ENCODE measurements at places on chromosomes 5 and 9. TPM values are rescaled to one million over a fixed set of nuclear protein-coding genes. Genes with fewer than 3 reads are reported as not detected.

GRCh38 chr9:80144406-80144805 is 572.6 kb downstream of the TLE4 start:
- no peak overlapping the region for H3K27ac ChIP-seq
- H3K4me1 ChIP-seq: no peaks in the 10 kb centered on the region
- no peak overlapping the region for H3K4me3 ChIP-seq
- H3K27me3 ChIP-seq: no peaks in the 10 kb centered on the region
- no peaks in the 10 kb centered on the region for H3K36me3 ChIP-seq

GFI1B gene
- polyA plus RNA-seq: 1.4 TPM

- no peaks in the 10 kb centered on the region for H3K27me3 ChIP-seq
- H3K4me1 ChIP-seq: no peaks in the 10 kb centered on the region
- no peak for DNase-seq
- no peaks in the 10 kb centered on the region for H3K36me3 ChIP-seq
These were observed 66.8 kb downstream of the MAMDC2 start for GRCh38 chr9:70110194-70111041.

IL4 gene
- polyA plus RNA-seq: 0.32 TPM

SLC46A2 gene
- polyA plus RNA-seq: 1.0 TPM

DNA sequence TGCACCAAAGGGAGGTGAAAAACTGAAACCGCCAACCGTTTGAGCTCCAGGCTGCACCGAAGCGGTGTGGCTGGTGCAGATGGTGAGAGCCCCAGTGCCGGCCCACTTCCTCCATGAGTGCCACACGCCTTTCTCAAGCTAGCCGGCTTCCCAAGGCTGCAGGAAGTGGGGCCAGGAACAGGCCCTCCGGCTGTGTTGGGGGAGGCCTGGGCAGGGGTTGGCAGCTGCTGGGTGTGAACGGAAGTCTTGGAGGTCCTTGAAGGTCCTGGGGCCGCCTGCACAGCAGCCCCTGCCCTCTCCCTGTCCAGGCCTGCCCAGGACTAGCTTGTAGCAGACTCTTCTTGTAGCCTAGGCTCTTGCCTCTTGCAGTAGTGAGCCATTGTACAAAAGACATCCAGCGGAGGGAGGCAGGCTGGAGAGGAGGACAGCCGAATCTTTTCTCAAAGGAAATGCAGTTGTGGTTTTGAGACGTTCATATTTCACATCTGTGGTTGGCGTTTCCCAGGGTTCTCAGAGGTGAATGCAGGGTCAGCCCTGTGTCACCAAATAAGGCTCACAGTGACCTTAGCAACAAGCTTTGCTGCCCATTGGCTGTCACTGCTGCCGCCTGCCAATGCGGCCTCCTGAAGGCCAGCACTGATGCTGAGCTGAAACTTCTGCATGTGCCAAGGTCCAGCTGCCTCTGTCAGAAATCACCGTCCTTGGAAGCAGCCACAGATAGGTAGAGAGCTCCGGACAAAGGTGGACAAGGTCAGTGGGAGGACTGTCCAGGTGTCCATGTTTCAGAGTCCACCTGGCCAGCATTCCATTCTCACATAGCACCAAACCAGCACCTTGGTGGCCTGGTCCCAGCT is 23.9 kb downstream of the IRF1 start:
- H3K4me1 ChIP-seq: peaks cover 24% of the 10 kb centered on the region
- peak overlapping the region; percentile 18 for H3K4me3 ChIP-seq
- no peaks in the 10 kb centered on the region for H3K27me3 ChIP-seq
- no peaks in the 10 kb centered on the region for H3K36me3 ChIP-seq
- peak overlapping the region; percentile 95 for H3K27ac ChIP-seq

FAM169A gene
- polyA plus RNA-seq: 5.9 TPM

GRCh38 chr9:93967020-93967803 is 12.1 kb upstream of the BARX1 start:
- peaks cover 61% of the 10 kb centered on the region for H3K27me3 ChIP-seq
- no peak overlapping the region for H3K27ac ChIP-seq
- DNase-seq: no peak
- no peaks in the 10 kb centered on the region for H3K36me3 ChIP-seq
- no peak overlapping the region for H3K4me3 ChIP-seq

DNA sequence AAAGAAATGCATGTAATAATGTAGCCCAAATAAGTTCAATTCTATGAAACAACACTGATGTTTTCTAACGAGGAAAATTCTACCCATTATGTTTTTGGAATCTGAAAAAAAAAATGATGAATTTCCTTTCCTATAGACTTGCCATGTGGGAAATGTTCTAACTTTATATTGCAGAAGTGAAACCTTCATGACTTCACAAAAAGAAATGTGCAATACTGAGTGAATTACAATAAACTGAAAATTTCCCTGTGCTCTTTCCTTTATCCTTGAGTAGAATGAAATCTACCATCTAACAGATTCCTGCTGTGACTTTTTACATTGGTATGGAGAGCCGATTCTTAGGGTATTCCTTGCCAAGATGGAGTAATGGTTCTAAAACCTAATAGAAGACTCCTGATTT is 1622.5 kb downstream of the MAT2B start:
- H3K36me3 ChIP-seq: no peaks in the 10 kb centered on the region
- no peak overlapping the region for H3K27ac ChIP-seq
- H3K27me3 ChIP-seq: no peaks in the 10 kb centered on the region
- DNase-seq: no peak
- H3K4me3 ChIP-seq: no peak overlapping the region

- peaks cover 100% of the 10 kb centered on the region for H3K27me3 ChIP-seq
- no peaks in the 10 kb centered on the region for H3K4me1 ChIP-seq
- no peaks in the 10 kb centered on the region for H3K36me3 ChIP-seq
- H3K27ac ChIP-seq: peak overlapping the region; percentile 1
These were observed 1.3 kb upstream of the TRIM36 start for GRCh38 chr5:115170929-115171510.

GRCh38 chr5:131218392-131218791 is 45.5 kb upstream of the CDC42SE2 start:
- H3K4me1 ChIP-seq: no peaks in the 10 kb centered on the region
- H3K4me3 ChIP-seq: no peak overlapping the region
- H3K36me3 ChIP-seq: no peaks in the 10 kb centered on the region

- no peak for DNase-seq
- no peaks in the 10 kb centered on the region for H3K4me1 ChIP-seq
- H3K27me3 ChIP-seq: no peaks in the 10 kb centered on the region
- H3K27ac ChIP-seq: no peak overlapping the region
- H3K4me3 ChIP-seq: no peak overlapping the region
- H3K36me3 ChIP-seq: no peaks in the 10 kb centered on the region
These were observed 38.2 kb downstream of the PAPPA start for GRCh38 chr9:116191576-116192415.

- no peak overlapping the region for H3K4me3 ChIP-seq
- no peak overlapping the region for H3K27ac ChIP-seq
- no peak for DNase-seq
- no peaks in the 10 kb centered on the region for H3K27me3 ChIP-seq
- no peaks in the 10 kb centered on the region for H3K4me1 ChIP-seq
- no peaks in the 10 kb centered on the region for H3K36me3 ChIP-seq
These were observed 436.2 kb downstream of the GABRG2 start for GRCh38 chr5:162503796-162504195.

DNA sequence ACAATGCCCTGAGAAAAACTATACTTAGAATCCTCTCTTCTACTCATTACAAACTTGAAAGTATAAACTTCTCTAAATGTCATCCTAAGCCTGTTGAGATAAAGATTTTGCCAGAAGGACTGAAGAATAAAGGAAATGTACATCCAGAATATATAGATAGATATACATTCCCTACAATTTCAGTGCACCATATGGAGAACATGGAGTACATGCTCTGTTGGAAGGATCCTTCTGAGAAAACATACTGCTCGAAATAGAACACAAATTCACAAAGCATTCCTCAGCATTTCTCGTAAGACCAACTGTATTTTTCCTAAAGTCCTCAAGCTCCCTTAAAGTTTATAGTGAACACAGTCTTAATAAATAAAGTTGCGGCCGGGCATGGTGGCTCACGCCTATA is 69.7 kb upstream of the RASA1 start:
- no peak overlapping the region for H3K27ac ChIP-seq
- no peak for DNase-seq
- no peaks in the 10 kb centered on the region for H3K36me3 ChIP-seq
- no peaks in the 10 kb centered on the region for H3K27me3 ChIP-seq
- no peaks in the 10 kb centered on the region for H3K4me1 ChIP-seq

- H3K27ac ChIP-seq: no peak overlapping the region
- no peak overlapping the region for H3K4me3 ChIP-seq
- no peaks in the 10 kb centered on the region for H3K36me3 ChIP-seq
- H3K4me1 ChIP-seq: no peaks in the 10 kb centered on the region
- no peaks in the 10 kb centered on the region for H3K27me3 ChIP-seq
These were observed 173.4 kb downstream of the SLF1 start for GRCh38 chr5:94791829-94792228.

DNA sequence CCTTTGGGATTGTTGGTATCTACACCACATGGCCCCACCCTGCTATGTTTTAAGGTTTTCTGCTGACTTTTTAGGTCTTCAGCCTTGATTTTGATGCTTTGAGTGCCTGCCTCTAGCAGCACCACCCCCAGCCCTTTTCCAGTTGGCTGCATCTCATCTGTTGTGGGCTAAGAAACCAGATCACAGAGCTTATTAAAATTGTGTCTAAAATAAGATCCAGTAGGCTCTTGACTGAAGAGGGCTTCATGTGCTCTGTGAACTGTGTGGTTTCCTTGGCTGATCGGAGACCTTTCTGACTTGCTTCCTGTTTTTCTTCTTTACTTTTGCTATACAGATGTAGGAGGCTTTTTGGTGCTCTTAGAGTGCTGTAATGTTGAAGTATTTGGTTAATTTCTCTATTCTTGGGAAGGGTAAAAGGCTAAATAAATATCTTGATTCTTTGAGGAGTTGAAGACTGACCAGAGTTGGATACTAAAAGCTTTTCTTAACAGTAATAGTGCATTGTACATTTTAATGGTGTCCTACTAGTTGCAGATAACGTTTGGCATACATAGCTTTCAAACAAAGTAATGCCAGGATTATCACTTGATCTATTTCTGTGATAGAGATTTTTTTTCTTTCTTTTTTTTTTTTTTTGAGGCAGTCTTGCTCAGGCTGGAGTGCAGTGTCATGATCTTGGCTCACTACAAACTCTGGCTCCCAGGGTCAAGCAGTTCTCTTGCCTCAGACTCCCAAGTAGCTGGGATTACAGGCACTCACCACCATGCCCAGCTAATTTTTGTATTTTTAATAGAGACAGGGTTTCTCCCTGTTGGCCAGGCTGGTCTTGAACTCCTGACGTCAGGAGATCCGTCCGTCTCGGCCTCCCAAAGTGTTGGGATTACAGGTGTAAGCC is 4.5 kb downstream of the UBE2D2 start:
- H3K4me1 ChIP-seq: peaks cover 73% of the 10 kb centered on the region
- no peaks in the 10 kb centered on the region for H3K27me3 ChIP-seq
- DNase-seq: no peak
- H3K27ac ChIP-seq: peak overlapping the region; percentile 58

- no peak for DNase-seq
- no peaks in the 10 kb centered on the region for H3K27me3 ChIP-seq
- H3K27ac ChIP-seq: no peak overlapping the region
- no peaks in the 10 kb centered on the region for H3K4me1 ChIP-seq
These were observed 96.6 kb downstream of the ISL1 start for GRCh38 chr5:51479840-51480239.

DNA sequence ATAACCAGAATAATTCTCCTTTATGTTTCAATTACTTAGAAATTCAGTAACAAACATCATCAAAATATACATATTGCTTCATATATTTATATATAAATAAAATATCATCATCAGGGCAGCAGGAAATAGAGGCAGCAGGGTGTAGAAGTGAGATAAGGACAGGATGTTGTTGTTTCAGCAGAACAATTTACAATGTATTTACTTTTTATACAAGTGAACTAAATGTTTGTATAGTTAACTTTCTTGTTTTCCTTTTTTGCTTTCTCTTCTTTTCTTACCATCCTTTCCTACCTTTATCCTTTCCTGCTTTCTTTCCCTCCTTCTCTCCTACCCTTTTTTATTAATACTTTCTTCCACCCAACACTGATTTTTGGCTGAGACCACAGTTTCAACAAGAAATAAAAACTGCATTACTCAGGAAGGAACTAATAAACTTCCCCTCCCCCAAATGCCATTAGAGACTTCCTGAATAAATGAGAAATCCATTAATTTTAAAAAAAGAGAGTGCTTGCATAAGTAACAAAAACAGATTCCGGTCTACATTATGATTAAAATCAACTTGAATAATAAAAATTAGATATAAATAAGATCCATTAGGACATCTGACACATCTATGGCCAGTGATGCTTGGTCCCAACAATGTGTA is 159.8 kb upstream of the ACOT12 start:
- no peaks in the 10 kb centered on the region for H3K27me3 ChIP-seq
- H3K4me1 ChIP-seq: peaks cover 4% of the 10 kb centered on the region
- H3K27ac ChIP-seq: peak overlapping the region; percentile 23
- DNase-seq: no peak

DNA sequence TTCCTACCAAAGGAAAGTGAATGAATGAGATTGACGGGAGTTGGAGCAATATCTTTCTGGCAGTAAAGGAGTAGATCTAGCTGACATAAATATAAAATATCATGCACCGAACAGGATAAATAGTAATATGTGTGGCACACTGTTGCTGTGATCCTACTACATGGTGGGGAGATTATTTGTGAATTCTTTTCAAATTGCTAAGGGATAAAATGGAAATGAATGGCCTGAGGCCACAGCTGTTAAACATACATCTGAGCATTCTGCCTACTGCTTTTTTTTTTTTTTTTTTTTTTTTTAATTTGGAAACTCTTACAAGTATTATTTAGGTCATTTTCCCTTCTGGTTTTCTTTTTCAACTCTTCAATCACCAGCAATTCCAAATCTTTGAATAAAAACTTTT is 66.8 kb downstream of the MEF2C start:
- peaks cover 23% of the 10 kb centered on the region for H3K4me1 ChIP-seq
- no peaks in the 10 kb centered on the region for H3K27me3 ChIP-seq
- no peak overlapping the region for H3K4me3 ChIP-seq
- no peak overlapping the region for H3K27ac ChIP-seq

DNA sequence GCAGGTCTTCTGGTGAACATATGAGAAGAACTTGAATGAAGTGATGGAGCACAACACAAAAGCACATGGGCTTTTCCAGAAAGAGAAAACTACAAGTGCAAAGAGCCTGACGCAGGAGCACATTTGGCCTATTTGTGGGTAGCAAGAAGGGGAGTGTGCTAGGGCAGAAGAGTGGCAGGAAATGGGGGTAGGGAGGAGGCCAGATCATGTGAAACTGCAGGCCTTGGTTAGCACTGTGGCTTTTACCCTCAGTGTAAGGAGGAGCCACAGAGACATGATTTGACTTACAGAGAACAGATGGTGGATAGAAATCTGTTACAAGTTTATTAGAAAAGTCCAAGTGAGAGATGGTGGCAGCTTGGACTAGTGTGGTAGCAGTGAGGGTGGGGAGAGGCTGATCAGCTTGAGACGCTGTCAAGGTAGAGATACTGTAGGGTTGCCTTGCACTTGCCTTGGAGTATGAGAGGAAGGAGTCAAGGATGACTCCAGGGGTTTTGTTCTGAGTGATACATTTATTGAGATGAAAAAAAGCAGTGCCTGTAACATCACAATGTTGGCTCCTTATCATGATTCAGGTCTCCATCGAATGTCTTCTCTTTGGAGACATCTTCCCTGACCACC is 126.7 kb downstream of the PPP2R2B start:
- H3K27me3 ChIP-seq: no peaks in the 10 kb centered on the region
- no peak overlapping the region for H3K4me3 ChIP-seq
- no peaks in the 10 kb centered on the region for H3K4me1 ChIP-seq
- no peak overlapping the region for H3K27ac ChIP-seq
- peak; percentile 33 for DNase-seq

- no peak overlapping the region for H3K4me3 ChIP-seq
- DNase-seq: no peak
- H3K36me3 ChIP-seq: no peaks in the 10 kb centered on the region
- no peaks in the 10 kb centered on the region for H3K27me3 ChIP-seq
- no peak overlapping the region for H3K27ac ChIP-seq
- peaks cover 5% of the 10 kb centered on the region for H3K4me1 ChIP-seq
These were observed 41.9 kb downstream of the COL15A1 start for GRCh38 chr9:98985596-98985995.
